Left lung (tissue), 14 donors: ENCODE measurements at places on chromosomes 1 and 21. TPM values are rescaled to one million over a fixed set of nuclear protein-coding genes. Genes with fewer than 3 reads are reported as not detected.

GRCh38 chr1:92045766-92046495 lies 16.1 kb downstream of the EPHX4 start:
- H3K4me3 ChIP-seq: no peak overlapping the region
- H3K27me3 ChIP-seq: no peaks in the 10 kb centered on the region
- H3K4me1 ChIP-seq: no peaks in the 10 kb centered on the region
- no peak overlapping the region for H3K27ac ChIP-seq
- no peak for DNase-seq

GRCh38 chr1:167627865-167628641 lies 2.0 kb upstream of the RCSD1 start:
- peaks cover 6% of the 10 kb centered on the region for H3K4me1 ChIP-seq
- H3K27ac ChIP-seq: peak overlapping the region; percentile 57
- no peaks in the 10 kb centered on the region for H3K36me3 ChIP-seq
- H3K4me3 ChIP-seq: no peak overlapping the region
- no peak for DNase-seq

ATP13A2 gene
- polyA plus RNA-seq: 36.3 TPM

RNU1-3 gene
- polyA plus RNA-seq: 1.5 TPM

- no peak for DNase-seq
- no peaks in the 10 kb centered on the region for H3K27me3 ChIP-seq
- no peak overlapping the region for H3K4me3 ChIP-seq
- no peaks in the 10 kb centered on the region for H3K4me1 ChIP-seq
- H3K36me3 ChIP-seq: no peaks in the 10 kb centered on the region
Observed at GRCh38 chr1:92797961-92798360, 13.1 kb upstream of the EVI5 start.

- no peak overlapping the region for H3K4me3 ChIP-seq
- no peak for DNase-seq
- no peaks in the 10 kb centered on the region for H3K36me3 ChIP-seq
- no peaks in the 10 kb centered on the region for H3K27me3 ChIP-seq
- H3K4me1 ChIP-seq: no peaks in the 10 kb centered on the region
Observed at GRCh38 chr1:64425521-64425920, 44.4 kb upstream of the CACHD1 start.

NEK2 gene
- polyA plus RNA-seq: 30.4 TPM

DNA sequence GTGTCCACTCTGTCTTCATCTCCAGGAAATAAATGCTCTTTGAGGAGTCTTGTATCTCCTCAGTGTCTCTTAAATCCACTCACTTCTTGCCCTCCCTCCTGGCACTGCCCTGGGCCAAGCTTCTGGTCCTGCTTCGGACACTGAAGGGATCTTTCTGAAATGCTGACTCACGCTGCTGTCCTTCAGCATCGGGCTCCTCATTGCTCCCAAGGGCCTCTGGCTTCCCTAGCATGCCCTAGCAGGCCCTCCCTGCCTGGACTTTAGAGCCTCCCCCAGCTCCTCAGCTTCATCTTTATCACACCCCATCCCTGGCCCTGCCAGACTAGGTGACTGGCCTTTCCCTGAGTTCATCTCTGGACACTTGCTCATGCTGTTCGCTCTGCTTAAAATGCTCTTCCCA lies 96.6 kb downstream of the FOXD2 start:
- H3K36me3 ChIP-seq: no peaks in the 10 kb centered on the region
- no peak overlapping the region for H3K27ac ChIP-seq
- no peak overlapping the region for H3K4me3 ChIP-seq
- peaks cover 13% of the 10 kb centered on the region for H3K4me1 ChIP-seq
- H3K27me3 ChIP-seq: peaks cover 43% of the 10 kb centered on the region

DNA sequence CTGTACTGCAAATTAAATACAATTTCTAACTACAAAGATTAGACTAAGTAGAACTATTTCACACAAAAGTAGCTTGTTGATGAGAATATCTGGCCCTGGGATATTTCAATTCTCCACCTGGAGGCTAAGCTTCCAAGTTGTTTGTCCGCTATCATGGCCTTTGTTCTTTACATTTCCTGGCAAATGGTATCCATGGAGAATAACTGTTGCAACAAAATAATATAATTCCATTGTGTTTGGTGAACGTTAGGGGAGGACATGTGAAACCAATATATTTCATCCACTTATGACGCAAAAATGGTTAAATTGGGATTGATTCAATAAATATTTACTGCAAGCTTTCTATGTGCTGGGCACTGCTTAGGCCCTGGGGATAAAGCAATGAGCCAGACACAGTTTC lies 565.4 kb downstream of the PTPRC start:
- no peaks in the 10 kb centered on the region for H3K27me3 ChIP-seq
- no peaks in the 10 kb centered on the region for H3K4me1 ChIP-seq
- no peak overlapping the region for H3K27ac ChIP-seq
- H3K4me3 ChIP-seq: no peak overlapping the region

DNA sequence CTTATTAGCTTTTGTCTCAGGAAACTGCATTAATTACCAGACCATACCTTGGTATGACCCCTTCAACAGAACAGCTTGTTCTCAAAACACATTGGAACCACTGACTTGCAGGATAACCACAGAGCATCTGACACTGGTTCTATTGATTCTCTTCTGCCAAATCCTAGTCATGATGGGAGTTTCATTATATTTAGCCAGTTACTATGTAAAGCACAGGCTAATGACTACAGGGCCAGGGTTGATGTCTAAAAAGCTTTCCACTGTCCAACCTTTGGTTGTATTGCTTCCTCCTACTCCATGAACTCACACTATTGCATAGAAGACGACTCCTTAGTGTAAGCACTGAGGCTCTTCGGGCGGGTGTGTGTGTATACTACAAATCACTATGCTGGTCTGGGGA lies 3.8 kb downstream of the STMN1 start:
- no peaks in the 10 kb centered on the region for H3K4me1 ChIP-seq
- H3K27ac ChIP-seq: no peak overlapping the region
- H3K36me3 ChIP-seq: no peaks in the 10 kb centered on the region
- DNase-seq: no peak

RIMS3 gene
- 1.9 TPM for polyA plus RNA-seq

- no peak for DNase-seq
- H3K4me1 ChIP-seq: no peaks in the 10 kb centered on the region
- H3K27ac ChIP-seq: no peak overlapping the region
- no peak overlapping the region for H3K4me3 ChIP-seq
Observed at GRCh38 chr1:98205291-98206017, 284.6 kb upstream of the DPYD start.

DNA sequence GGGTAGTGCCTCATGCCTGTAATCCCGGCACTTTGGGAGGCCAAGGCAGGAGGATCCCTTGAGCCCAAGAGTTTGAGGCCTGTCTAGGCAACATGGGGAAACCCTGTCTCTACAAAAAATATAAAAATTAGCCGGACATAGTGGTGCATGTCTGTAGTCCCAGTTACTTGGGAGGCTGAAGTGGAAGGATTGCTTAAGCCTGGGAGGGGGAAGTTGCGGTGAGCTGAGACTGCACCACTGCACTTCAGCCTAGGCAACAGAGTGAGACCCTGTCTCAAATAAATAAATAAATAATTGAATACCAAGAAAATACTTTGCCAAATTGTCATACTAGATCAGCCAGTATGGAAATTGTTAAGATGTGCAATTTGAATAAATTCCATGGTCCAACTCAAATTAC lies 5.9 kb upstream of the RBBP5 start:
- no peak for DNase-seq
- no peak overlapping the region for H3K4me3 ChIP-seq
- H3K27ac ChIP-seq: no peak overlapping the region
- H3K4me1 ChIP-seq: no peaks in the 10 kb centered on the region
- no peaks in the 10 kb centered on the region for H3K27me3 ChIP-seq

DNA sequence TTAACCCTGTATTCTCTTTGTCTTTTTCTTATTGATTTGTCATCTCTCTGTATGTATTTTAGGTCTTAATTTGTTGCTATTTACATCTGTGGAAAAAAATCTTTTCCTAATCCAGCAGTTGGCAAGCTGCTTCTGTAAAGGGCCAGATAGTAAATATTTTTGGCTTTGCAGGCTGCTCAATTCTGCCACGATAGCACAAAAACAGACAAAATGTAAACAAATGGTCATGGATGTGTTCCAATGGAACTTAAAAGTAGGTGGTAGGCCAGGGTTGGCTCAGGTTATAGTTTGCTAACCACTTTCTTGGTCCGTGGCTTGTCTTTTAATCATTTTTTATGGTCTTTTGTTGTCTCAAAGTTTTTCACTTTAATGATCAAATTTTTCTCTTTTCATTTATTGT lies 371.8 kb downstream of the HHAT start:
- H3K4me3 ChIP-seq: no peak overlapping the region

- H3K4me3 ChIP-seq: no peak overlapping the region
- H3K4me1 ChIP-seq: no peaks in the 10 kb centered on the region
- no peaks in the 10 kb centered on the region for H3K27me3 ChIP-seq
- DNase-seq: no peak
- no peaks in the 10 kb centered on the region for H3K36me3 ChIP-seq
Observed at GRCh38 chr1:15299179-15299578, 52.2 kb downstream of the FHAD1 start.

DNA sequence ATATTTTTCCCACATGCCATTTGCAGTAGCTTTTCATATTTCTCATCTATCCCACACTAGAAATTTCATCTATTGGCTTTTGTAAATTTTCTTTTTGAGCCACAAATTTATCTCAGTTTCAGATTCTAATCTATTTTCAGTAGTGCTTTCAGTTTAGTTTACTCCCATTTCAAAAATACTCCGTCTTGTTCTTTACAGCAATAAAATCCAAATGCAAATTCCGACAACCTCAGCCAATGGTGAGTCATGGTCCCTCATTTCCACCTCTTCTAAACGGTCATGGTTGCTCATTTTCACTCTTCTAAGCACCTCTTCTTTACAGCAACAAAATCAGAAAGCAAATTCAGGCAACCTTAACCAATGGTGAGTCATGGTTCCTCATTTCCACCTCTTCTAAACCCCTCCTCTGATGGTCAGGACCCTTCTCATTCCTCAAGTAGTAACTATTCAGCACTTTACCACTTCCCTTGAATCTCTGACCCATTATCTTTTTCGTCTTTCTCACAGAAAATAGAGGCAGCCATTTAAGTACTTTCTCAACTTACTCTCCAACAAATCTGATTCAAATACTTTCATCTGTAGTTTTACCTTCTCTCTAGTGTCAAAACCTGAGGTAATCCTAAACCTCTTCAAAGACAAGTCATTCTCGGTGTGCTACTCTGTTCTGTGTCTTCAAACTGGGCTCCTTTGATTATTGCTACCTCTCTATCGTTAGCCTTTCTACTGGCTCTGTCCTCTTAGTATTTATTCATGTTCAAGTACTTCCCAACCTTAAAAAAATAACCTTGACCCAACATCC lies 34.4 kb downstream of the C21orf91 start:
- H3K27me3 ChIP-seq: no peaks in the 10 kb centered on the region
- no peaks in the 10 kb centered on the region for H3K36me3 ChIP-seq
- H3K4me3 ChIP-seq: no peak overlapping the region

ANGPTL3 gene
- polyA plus RNA-seq: 0.96 TPM

GRCh38 chr1:229597877-229598276 lies 28.0 kb downstream of the TAF5L start:
- H3K36me3 ChIP-seq: no peaks in the 10 kb centered on the region
- no peak for DNase-seq
- no peak overlapping the region for H3K4me3 ChIP-seq
- peak overlapping the region; percentile 73 for H3K27ac ChIP-seq
- no peaks in the 10 kb centered on the region for H3K27me3 ChIP-seq

DNA sequence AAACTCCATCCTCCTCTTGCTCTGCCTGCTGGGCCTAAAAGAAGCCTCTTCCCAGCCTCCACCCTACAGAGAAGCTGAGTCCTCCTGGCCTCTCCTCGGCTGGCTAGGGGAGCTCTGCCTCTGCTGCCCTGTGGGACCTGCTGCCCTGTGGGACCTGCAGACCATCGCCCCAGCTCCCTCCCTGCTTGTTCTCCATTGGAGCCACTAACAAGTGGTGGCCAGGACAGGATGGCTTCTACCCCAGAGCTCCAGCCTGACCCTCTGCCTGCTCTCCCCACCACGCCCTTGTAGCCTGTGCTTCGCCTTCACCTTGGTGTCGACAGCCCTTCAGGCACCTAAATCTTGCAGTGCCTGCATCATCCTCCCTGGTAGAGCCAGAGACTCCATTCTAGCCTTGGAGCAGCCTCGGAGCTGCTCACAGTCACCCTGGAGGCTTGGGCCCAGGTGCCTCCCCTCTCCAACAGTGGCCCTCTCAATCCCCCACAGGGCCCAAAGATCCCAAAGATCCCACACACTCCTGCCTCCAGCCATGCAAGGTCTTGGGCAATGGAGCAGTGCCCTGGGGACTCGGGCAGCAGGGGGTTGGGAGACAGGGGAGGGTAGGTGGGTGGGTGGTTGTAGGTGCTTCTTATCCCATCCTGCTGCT lies 3.0 kb downstream of the EPS8L3 start:
- H3K27me3 ChIP-seq: no peaks in the 10 kb centered on the region
- H3K27ac ChIP-seq: no peak overlapping the region
- peaks cover 4% of the 10 kb centered on the region for H3K4me1 ChIP-seq
- no peak overlapping the region for H3K4me3 ChIP-seq
- no peak for DNase-seq
- H3K36me3 ChIP-seq: no peaks in the 10 kb centered on the region
